ENCODE measurements at places on chromosomes 4 and X.
A peak's percentile ranks its signal among the peaks of the same experiment; 100 is the strongest.

- DNase-seq: no peak
Measured at GRCh38 chr4:66837279-66837922, 707.9 kb downstream of the CENPC start.

DNA sequence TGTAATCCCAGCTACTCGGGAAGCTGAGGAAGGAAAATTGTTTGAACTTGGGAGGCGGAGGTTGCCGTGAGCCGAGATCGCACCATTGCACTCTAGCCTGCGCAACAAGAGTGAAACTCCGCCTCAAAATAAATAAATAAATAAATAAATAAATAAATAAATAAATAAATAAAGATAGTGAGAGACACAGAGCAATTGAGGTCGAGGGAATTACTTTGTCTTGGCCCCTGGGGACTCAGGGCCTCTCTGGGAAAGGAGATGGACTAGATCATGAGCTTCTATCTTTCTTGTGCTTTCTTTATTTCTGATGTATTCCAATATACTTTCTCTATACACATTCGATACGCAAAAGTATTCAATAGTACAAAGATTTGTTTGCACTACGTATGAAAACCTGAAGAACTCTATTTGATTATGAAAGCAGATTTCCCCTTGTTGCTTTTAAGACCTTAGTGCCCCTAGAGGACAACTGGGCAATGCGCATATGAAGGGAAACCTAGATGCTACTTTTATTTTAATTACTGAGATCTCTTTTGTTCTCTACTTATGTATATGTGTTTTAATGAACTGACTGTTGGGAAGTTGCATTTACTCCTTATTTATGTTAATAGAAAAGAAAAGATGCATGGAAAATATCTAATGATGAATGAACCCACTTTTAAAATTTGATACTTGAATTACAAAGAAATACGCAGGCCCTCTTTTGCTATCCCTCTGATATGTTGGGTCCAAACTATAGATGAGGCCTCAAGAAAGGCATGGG lies 12.8 kb upstream of the ELOVL6 start:
- DNase-seq: peak; percentile 3

DNA sequence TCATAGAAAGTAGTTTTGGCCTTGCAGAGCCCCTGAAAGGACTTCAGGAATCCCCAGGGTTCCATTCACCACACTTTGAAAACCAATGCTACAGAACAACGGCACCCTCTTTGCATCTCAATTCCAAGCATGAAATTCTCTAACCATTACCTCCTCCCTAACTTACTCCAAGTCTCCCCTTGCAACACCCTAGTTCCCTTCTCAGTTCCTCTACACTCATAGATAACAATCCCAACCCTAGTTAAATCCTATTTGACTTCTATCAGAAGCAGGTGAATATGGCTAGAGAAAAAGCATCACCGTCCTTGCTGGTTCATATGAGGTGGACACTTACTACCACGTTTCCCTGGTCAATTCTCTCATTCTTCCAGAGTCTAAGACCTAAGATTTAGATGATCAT lies 2.4 kb downstream of the RCHY1 start:
- DNase-seq: no peak

DNA sequence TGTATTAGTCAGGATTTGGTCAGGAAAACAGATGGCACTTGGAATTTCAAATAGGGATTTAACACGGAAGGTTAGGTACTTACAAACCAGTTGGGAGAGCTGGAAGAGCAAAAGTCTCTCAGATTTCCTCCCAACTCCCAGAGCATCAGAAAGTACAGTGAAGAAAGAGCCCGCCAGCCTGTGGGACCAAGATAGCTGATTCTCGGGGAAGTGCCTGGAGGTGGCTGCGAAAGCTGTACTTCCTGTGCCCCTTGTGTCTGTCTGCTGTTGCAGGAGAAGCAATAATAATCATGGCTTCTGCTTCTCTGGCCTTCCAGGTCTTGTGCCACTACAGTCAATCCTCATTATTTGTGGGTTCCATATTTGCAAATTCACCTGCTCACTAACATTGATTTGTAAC lies 221.0 kb upstream of the BCOR start:
- DNase-seq: peak; percentile 92

DNA sequence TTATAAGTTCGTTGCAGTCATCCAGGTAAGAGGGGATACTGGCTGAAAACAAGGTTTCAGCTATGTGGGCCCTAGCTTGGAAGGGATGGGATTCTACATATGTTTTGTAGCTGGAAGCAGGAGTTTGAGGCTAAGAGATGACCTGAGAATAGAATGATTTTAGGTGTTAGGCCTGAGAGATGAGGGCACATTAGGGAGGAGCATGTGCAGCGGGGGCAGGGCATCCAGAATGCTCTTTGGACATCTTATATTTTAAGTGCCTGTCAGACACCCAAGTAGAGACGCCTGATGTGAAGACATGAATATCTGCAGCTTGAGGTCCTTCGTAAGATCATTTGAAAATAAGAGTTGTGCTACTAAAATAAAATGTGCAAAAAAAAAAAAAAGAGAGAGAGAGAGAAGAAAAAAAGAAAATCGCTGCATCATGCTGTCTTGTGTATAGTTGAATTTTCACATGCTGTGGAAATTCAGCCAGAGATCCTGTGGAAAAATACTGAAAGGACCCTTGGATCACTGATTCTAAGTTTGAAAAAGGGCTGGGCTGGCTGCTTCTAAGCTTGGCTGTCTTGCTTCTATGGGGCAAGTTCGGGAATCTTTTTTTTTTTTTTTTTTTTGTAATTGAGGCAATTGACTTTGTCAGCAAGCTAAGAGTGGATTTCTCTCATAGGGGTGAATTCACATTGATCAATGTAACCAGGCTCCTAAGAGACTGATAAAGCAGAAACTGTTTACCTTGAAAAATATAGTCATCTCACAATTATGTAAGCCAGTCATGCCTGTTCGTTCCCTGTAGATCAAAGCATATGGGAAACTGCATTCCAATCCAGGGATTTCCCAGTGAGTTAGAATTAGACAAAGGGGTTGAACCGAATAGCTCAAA lies 341.0 kb upstream of the GATB start:
- DNase-seq: no peak

- no peak for DNase-seq
Measured at GRCh38 chr4:61041527-61041926, 158.6 kb upstream of the ADGRL3 start.

- DNase-seq: no peak
Measured at GRCh38 chr4:120452001-120452400, 385.4 kb upstream of the MAD2L1 start.

GRCh38 chrX:150012647-150013381 lies 74.5 kb upstream of the EOLA2 start:
- no peak for DNase-seq

- DNase-seq: no peak
Measured at GRCh38 chr4:172042714-172043114, 229.5 kb downstream of the GALNTL6 start.

DNA sequence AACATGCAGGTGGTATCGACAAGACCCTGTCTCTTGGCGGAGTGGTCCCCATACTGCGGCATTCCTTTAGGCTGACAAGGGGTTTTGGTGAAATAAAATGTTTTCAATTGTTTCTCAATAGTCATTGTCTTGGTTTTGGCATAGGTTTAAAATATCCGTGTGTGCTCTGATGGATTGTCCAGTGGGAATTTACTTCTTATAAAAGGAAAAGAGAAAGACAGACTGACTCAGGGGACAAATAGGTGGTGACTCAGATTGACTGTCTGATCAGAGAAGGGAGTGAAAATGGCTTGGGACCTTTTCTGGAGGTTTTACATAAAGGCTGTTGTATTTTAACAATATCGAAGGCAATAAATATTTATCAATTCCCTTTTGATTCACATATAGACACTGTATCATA lies 129.8 kb downstream of the SORBS2 start:
- DNase-seq: no peak

DNA sequence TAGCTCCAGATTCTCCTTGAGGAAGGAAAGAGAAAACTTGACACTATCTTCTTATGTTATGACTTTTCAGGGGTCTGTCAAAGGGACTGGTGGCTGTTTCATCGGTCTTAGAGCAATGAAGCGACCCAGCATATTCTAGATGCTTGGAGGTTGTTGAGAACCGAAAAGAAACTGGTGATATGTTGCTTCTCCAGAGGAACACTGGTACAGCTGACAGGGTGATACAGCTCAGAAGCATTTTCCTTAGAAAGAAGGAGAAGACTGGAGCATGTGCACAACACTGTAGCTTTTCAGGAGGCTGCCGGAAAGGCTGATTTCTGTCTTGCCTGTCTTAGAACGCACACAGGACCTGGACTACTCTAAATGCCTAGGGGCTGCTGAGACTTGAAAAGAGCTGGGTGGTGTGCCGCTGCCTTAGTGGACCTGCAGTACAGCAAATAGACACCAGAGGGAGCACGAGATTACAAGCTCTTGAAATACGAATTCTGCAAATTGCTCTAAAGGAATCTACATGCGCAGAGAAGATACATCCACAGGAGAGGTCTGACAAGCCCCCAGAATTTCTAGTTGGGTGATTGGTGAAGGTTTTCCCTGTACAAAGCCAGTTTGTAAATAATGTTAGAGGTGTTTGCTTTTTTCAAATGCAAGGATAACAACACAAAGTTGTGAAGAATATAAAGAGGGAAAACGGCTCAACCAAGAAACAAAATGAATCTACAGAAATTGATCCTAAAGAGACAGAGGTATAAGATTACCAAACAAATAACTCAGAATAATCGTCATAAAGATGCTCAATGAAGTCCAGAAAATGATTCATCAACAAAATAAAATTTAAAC lies 223.1 kb upstream of the DMD start:
- DNase-seq: peak; percentile 34

GRCh38 chr4:67106861-67107460 lies 438.3 kb downstream of the CENPC start:
- DNase-seq: peak; percentile 97

DNA sequence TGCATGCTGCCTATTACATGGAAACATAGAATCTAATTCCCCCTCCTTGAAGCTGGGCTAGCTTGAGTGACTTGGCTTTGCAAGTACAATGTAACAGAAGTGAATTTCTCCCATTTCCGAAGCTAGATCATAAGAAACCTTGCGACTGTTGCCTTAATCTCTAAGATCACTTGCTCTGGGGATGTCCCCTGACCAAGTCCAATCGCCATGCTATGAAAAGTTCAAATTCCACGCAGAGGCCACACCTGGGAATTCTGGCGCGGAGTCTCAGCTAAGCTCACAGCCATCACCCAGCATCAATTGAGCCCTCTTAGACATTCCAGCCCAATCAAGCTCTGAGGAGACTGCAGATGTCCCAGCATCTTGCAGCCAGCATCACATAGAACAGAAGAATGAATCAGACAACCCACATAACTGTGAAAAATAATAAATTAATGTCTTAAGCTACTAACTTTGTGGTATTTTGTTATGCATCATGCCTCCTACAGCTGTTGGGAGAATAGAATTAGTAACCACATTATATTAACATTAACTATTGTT lies 27.0 kb downstream of the GPM6A start:
- no peak for DNase-seq

DNA sequence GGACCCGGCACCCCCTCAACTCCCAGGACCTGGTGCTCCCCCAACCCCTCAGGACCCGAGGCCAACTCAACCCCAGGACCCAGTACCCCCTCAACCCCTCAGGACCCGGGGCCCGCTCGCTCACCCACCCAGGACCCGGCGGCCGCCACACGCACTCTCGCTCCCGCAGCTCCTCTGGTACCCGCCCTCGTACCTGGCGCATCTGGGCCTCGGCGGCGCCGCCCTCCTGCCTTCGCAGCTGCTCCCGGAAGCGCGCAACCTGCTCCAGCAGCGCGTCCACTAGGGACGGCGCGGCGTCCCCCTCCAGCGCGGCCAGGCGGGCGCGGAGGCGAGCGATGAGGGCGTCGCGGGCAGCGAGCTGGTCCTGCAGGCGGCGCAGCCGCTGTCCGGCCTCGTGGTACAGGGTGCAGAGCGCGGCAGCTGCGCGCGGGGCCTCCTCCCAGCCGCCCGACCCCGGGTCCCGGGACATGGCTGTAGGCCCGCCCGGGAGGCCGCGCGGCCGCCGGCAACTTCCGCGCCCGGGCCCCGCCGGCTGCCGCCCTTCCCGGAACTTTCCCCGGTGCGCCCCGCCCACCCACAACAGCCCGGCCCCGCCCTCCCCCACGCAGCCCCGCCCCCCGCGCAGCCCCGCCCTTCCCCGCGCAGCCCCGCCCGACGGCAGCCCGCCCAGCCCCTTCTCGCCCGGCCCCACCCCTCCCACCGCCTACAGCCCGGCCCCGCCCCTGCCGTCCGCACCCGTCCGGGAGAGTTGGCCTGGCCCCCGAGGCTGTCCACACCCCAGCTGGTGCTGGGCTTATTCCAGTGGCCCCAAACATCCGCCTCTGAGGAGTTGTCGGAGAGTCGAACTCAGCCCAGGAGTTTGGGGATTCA lies at the start of gene TNIP2:
Gene TNIP2, minus strand, starts transcription at position 516 of the 870 bp plus-strand sequence. Its CDS starts 47 bp downstream, at position 469.
- peak; percentile 60 for DNase-seq

DNA sequence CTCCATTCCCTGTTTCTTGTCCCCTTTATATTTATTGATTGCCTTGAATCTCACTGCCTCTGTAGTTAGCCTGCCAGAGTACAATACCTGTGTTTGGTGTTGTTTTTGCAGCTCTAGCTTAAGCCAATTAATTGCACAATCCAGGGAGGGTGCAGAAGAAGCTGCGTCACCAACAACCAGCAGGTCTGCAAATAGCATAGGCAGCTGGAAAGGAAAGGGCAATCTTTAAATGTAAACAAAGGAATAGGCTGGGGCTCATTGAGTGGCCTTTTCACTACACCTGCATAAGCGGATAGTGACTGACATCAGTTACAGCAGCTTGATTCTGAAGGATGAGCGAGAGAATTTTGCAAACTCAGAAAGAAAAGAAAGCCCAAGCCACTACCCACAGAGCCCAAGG lies 106.8 kb upstream of the RAI2 start:
- DNase-seq: peak; percentile 14

GRCh38 chr4:73860917-73861316 lies 7.8 kb downstream of the PF4V1 start:
- no peak for DNase-seq

GRCh38 chrX:145820825-145821224 lies 3.2 kb downstream of the SLITRK2 start:
- no peak for DNase-seq

DNA sequence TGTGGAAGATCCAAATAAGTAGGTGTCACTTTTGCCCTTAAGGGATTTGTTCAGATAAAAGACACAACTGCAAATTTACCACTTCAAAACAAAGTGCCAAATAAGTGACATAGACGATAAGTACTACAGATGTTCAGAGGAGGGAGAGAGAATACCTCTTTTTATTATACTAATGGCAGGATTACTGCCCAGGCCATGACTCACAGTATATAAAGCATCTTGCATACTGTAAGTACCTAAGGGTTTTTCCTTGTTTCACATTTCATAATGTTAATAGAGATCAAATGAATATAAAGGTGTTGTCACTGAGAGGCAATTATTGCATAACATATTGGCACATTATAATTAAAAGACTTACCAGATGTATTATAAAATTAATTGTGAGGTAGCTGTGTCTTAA lies 46.4 kb downstream of the PTPN13 start:
- DNase-seq: no peak
